ENCODE measurements at places on chromosomes 6 and 20.

- DNase-seq = no peak
Measured at GRCh38 chr6:90648873-90649272, 62.0 kb upstream of the MAP3K7 start.

- DNase-seq = no peak
Measured at GRCh38 chr6:23250556-23250955, 681.2 kb downstream of the HDGFL1 start.

DNA sequence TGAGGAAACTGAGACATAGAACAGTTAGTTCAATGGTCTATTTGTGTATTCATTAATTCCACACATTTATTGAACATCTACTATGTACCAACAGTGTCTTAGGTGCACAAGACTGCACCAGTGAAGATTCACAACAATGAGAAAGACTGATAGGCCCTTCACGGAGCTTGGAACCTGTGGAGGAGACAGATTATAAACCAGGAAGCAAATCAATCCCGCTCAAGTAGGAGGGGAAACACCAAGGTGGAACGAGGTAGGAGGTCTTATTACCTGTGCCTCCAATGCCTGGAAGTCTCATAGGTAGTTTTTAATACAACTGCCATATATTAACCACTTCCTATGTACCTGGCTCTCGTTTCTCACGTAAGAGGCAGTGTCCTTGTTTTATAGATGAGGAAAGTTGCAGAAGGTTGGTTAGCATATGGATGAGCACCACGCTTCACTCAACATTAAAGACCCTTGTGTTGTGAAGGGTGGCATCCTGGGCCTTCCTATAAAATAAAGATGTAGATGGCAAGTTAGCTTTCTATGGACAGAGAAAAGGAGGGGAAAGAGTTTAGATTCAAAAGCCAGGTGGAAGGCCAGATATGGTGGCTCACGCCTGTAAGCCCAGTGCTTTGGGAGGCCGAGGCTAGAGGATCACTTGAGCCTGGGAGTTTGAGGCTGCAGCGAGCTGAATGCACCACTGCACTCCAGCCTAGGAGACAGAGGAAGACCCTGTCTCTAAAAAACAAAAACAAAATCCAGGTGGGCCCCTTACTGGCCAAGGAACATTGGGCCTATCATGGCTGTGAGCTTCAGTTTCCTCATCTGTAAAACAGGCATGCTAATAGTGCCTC is 45.1 kb downstream of the SLC13A3 start:
- DNase-seq = no peak

DNA sequence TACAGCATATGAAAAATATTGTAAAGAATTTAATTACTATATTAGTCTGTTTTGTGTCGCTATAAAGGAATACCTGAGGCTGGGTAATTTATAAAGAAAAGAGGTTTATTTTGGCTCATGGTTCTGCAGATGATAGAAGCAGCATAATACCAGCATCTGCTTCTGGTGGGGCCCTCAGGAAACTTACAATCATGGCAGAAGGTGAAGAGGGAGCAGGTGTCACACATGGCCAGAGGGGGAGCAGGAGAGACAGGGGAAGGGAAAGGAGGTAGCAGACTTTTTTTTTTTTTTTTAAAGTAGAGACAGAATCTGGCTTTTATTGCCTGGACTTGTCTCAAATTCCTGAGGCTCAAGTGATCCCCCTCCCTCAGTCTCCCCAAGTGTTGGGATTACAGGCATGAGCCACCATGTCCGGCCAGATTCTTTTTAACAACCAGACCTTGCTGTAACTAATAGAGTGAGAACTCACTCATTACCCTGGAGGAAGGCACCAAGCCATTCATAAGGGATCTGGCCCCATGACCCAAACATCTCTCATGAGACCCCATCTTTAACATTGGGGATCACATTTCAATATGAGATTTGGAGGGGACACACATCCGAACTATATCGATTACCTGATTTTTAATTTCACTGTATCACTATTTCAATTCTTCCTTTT is 64.6 kb downstream of the MAN1A1 start:
- DNase-seq = no peak

- DNase-seq = no peak
Measured at GRCh38 chr20:2800521-2801285, at the start of gene CPXM1. Gene CPXM1, minus strand, starts transcription at chr20:2800627. Its CDS starts 55 bp downstream, at chr20:2800572.

- no peak for DNase-seq
Measured at GRCh38 chr20:63864545-63864977, 509 bp upstream of the TPD52L2 start.

DNA sequence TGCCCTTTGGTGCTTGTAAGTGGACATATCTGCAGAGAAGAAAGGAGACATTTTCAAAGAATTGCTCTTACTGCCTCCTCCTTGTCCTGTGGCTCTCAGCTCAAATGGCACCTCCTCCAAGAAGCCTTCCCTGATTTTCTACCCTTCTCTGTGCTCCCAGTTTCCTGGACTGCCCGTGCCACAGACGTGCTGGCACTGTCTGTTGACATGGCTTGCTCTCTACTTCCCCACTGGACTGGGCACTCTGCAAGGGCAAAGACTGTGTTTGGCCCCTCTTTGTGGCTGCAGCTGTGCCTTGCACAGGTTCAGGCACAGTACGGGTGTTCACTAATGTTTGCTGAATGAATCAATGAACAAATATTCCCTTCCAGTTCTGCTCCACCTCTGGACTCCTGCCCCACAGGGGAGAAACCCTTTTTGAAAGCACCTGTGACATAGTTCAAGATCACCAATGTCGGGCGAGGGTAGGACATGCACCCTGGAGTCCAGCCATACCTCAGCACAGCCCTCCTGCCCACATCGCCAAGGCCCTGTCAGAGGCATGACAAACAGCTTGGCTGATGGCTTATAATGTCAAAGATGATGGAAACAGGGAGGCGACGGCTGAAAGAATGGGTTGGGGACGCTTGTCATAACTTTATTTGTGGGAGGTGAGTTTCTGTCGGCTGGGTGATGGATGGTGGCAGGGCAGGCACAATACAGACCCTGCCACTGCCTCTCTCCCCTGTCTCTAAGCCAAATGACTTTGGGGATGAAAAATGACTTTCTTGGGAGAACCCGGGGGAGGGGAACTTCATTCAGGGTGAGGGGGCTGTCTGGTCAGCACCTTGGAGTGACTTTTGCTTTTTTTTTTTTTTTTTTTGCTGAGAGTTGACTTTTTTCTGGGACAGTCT is 15.6 kb upstream of the CTNNBL1 start:
- no peak for DNase-seq

- no peak for DNase-seq
Measured at GRCh38 chr6:2403546-2403945, 158.1 kb upstream of the GMDS start.

GRCh38 chr6:96468281-96468680 is 53.3 kb upstream of the UFL1 start:
- no peak for DNase-seq

GRCh38 chr6:34243901-34244884 is 4.6 kb downstream of the SMIM29 start:
- no peak for DNase-seq

- DNase-seq = no peak
Measured at GRCh38 chr20:24695529-24696225, 226.2 kb downstream of the SYNDIG1 start.

DNA sequence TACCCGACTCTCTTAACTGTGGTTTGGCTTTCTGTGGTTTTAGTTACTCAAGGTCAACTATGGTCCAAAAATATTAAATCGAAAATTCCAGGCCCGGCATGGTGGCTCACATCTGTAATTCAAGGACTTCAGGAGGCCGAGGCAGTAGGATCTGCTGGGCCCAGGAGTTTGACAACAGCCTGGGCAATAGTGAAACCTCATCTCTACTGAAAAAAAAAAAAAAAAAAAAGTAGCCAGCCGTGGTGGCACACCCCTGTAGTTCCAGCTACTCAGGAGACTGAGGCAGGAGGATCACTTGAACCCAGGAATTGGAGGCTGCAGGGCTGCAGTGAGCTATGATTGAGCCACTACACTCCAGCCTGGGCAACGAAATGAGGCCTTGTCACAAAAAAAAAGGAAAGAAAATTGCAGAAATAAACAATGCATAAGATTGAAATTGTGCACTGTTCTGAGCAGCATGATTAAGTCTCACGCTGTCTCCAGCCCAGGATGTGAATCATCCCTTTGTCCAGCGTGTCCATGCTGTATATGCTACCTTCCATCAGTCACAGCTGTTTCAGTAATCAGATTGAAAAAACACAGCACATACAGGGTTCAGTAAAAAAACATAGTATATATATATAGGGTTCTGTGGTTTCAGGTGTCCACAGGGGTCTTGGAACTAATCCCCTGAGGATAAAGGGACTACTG is 40.7 kb downstream of the RGS17 start:
- DNase-seq = no peak

DNA sequence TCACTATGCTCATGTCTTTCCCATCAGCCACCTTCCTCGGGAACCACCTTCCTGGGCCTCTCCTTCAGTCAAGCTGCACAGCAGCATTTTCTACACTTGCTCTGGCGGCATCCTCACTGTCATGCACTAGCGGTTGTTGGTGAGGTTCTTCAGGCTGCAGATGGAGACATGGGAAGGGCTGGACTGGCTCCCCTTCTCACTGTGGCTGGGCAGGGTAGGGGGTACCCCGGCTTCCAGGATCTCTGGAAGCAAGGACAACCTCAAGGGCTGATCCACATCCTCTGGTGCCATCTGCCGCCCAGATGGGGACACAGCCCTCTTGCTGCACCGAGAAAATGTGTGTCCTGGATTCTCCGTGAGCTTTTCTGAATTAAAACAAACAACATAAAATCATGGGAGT is 180.1 kb upstream of the RNF24 start:
- DNase-seq = no peak

- no peak for DNase-seq
Measured at GRCh38 chr20:1272368-1273100, 6.4 kb downstream of the SNPH start.

GRCh38 chr20:46060301-46060881 is 29.4 kb downstream of the NCOA5 start:
- no peak for DNase-seq

GRCh38 chr20:20926222-20926905 is 179.8 kb downstream of the LINC00237 start:
- no peak for DNase-seq
